CD8-positive, alpha-beta memory T cell (primary cell): ENCODE measurements at places on chromosomes 2 and 18. TPM values are rescaled to one million over a fixed set of nuclear protein-coding genes. Genes with fewer than 3 reads are reported as not detected.

DNA sequence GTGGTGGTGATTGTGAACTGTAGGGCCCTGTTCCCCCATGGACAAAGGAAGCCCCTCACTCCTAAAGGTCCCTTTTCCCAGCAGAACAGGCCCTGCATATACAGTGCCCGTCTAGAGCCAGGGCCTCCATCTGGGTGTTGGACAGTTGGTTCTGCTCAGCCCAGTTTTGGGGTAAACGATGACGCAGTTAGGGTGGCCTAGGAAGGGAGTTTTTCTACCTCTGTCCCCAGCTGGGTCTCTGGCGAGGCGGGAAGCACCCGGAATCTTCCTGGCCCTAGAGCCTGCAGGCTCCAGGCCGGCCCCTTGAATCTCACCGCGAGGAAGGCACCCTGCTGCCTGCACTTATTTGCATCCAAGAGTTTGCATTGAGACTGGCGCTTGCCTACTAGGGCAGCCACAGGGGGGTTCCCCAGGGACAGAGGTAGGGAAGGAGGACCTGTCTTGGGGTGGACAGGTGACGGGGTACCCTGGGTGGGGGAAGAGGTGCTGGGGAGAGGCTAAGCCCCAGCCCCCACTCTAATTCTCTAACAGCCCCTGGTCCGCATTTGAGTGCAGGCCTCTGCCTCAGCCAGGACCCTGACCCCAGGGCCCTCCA is 529 bp upstream of the MTA3 start:
- H3K36me3 ChIP-seq = no peaks in the 10 kb centered on the region
- H3K27me3 ChIP-seq = no peaks in the 10 kb centered on the region
- DNase-seq = no peak
- no peak overlapping the region for H3K27ac ChIP-seq
- H3K4me3 ChIP-seq = no peak overlapping the region
- H3K4me1 ChIP-seq = peaks cover 26% of the 10 kb centered on the region

DNA sequence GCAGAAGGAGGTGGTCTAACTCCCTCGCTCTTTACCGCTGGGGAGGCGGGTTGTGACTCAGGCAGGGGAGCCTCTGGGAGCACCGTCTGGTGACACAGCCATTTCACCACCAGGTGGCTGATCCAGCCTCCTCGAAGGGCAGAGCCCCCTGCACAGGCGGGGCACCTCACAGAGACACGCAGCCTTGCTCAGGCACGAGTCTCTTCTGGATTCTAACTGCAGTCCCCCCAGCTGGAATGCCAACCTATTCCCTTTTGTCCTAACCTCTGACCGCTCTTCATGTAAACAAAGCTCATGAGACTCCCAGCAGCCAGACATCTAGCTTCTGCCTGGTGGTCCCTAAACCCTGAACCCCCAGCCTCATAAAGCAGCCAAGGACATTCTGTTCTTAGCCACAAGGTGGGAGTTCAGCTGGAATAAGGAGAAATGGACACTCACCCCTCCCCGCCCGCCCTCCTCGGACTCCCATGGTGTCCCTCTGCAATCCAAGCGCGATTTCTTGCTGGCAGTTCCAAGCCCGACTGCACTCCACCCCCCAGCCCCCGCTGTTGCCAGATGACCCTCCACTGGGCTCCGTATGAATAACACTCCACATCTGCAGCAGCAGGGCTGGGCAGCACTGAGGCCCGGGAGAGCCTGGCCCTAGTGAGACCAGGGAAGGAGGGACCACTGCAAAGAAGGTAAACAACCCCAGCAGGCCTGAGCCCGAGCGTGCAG is 84.3 kb downstream of the TNS1 start:
- no peaks in the 10 kb centered on the region for H3K36me3 ChIP-seq
- DNase-seq = no peak
- no peak overlapping the region for H3K27ac ChIP-seq
- no peaks in the 10 kb centered on the region for H3K27me3 ChIP-seq
- H3K4me1 ChIP-seq = no peaks in the 10 kb centered on the region
- no peak overlapping the region for H3K4me3 ChIP-seq

WDR7 gene
- 20.5 TPM for total RNA-seq

NT5DC4 gene
- not detected for total RNA-seq

DNA sequence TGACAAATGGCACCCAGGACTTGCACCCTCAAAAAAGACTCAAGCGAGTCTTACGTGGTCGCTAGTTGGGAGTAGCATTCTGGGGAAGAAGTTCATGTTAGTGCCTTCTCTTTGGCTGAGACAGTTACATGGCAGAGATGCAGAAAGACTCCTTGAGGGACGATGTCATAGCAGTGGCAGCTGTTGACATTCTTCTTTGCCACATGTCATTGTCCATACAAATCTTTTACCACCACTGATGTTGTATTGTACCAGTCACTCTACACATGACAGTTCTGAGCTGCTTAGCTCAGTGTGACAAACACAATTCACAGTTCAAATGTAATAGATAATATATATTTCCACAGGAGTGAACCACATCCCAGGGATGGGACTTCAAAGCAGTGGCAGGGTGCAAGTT is 197.1 kb downstream of the TCF4 start:
- no peak for DNase-seq
- H3K36me3 ChIP-seq = no peaks in the 10 kb centered on the region
- no peak overlapping the region for H3K4me3 ChIP-seq
- no peaks in the 10 kb centered on the region for H3K27me3 ChIP-seq

- H3K27me3 ChIP-seq = peaks cover 6% of the 10 kb centered on the region
- peaks cover 30% of the 10 kb centered on the region for H3K4me1 ChIP-seq
- H3K36me3 ChIP-seq = no peaks in the 10 kb centered on the region
- H3K4me3 ChIP-seq = no peak overlapping the region
These were observed 9.1 kb downstream of the EPAS1 start for GRCh38 chr2:46306330-46306751.

GRCh38 chr2:177733-178132 is 86.1 kb downstream of the SH3YL1 start:
- H3K4me3 ChIP-seq = peak overlapping the region; percentile 24
- H3K27me3 ChIP-seq = no peaks in the 10 kb centered on the region
- DNase-seq = no peak

HAAO gene
- total RNA-seq = 0.27 TPM

- H3K36me3 ChIP-seq = no peaks in the 10 kb centered on the region
- H3K4me1 ChIP-seq = peaks cover 20% of the 10 kb centered on the region
These were observed 59.8 kb upstream of the IL1R1 start for GRCh38 chr2:102082571-102083392.

- H3K36me3 ChIP-seq = no peaks in the 10 kb centered on the region
- DNase-seq = no peak
- no peaks in the 10 kb centered on the region for H3K27me3 ChIP-seq
- no peaks in the 10 kb centered on the region for H3K4me1 ChIP-seq
- H3K4me3 ChIP-seq = no peak overlapping the region
These were observed 1224.7 kb upstream of the CELF4 start for GRCh38 chr18:38790303-38790702.

TNFAIP6 gene
- not detected for total RNA-seq

- no peak for DNase-seq
- no peak overlapping the region for H3K27ac ChIP-seq
- H3K4me3 ChIP-seq = no peak overlapping the region
- H3K4me1 ChIP-seq = no peaks in the 10 kb centered on the region
- no peaks in the 10 kb centered on the region for H3K36me3 ChIP-seq
These were observed 186.9 kb upstream of the PXDN start for GRCh38 chr2:1931003-1931914.

DNA sequence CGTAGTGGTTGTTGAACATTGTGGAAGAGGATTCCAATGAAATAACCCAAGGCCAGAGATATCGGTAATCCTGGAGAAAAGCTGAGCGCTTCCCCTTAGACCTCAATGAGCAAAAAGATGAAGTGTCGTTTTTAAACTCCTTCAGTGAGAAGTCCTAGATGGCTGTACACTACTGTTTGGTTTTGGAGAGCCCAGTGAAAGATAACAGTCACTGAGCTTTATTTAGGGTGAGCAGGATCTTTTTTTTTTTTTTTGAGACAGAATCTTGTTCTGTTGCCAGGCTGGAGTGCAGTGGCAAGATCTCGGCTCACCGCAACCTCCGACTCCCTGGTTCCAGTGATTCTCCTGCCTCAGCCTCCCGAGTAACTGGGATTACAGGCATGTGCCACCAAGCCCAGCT is 24.2 kb downstream of the LRRC30 start:
- H3K4me3 ChIP-seq = no peak overlapping the region
- no peaks in the 10 kb centered on the region for H3K4me1 ChIP-seq
- H3K36me3 ChIP-seq = no peaks in the 10 kb centered on the region
- DNase-seq = no peak
- H3K27ac ChIP-seq = no peak overlapping the region

OSR1 gene
- total RNA-seq = not detected

PROKR1 gene
- total RNA-seq = not detected

DNA sequence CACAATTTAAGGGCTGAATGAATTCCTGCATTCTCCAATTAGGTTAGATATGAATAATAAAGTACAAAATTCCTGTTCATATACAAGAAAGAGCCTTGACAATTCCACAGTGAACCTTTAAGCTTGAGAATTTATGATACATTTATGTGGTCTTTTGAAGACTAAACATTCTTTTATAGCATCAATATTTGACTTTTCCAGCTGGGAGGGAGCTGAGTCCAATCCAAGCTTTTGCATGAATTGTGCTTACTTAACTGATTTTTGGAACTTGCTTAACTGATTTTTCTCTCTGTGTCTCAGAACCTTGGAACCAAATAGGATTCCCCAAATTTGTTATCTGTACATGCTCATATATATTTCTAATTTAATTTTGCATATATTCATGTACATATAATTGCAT is 388.0 kb downstream of the TRIB2 start:
- no peaks in the 10 kb centered on the region for H3K4me1 ChIP-seq
- H3K27ac ChIP-seq = no peak overlapping the region
- no peaks in the 10 kb centered on the region for H3K27me3 ChIP-seq
- H3K4me3 ChIP-seq = no peak overlapping the region
- no peak for DNase-seq
- no peaks in the 10 kb centered on the region for H3K36me3 ChIP-seq
